ENCODE measurements at places on chromosomes 11 and 22. TPM values are rescaled to one million over a fixed set of nuclear protein-coding genes. Genes with fewer than 3 reads are reported as not detected.

The MAPK8IP2 gene
- 2.9 TPM for total RNA-seq

The CYB5R2 gene
- 7.6 TPM for total RNA-seq

The PLEKHB1 gene
- total RNA-seq: 5.6 TPM

The MYOD1 gene
- total RNA-seq: not detected

The SLC37A2 gene
- total RNA-seq: 27.4 TPM

The TREH gene
- total RNA-seq: 0.09 TPM

The TENM4 gene
- total RNA-seq: 14.1 TPM

The AGBL2 gene
- total RNA-seq: 0.35 TPM
